ENCODE measurements at places on chromosomes 13 and 19.

- no peak for DNase-seq
Measured at GRCh38 chr13:28568286-28568685, 73.4 kb upstream of the FLT1 start.

DNA sequence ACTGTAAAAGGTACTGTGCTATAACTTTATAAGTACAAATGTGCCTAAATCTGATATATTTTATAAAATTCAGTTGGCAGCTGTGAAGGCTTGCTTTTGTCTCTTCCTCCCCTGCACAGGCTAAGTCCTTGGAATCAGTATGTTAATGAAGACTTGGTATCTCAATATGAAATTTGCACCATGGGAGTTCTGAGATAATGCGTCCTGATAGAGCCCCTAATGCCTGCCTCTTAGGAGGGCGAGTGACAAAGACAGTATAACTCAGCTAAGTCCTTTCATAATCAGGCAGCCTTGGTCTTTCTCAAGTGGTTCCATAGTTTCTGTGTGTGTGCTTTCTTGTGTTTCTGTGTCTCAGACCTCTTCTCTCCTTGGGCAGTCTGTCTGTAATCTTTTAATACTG, 14.7 kb downstream of the LRCH1 start:
- DNase-seq = no peak

GRCh38 chr13:98033277-98034247, 80.1 kb downstream of the IPO5 start:
- no peak for DNase-seq

DNA sequence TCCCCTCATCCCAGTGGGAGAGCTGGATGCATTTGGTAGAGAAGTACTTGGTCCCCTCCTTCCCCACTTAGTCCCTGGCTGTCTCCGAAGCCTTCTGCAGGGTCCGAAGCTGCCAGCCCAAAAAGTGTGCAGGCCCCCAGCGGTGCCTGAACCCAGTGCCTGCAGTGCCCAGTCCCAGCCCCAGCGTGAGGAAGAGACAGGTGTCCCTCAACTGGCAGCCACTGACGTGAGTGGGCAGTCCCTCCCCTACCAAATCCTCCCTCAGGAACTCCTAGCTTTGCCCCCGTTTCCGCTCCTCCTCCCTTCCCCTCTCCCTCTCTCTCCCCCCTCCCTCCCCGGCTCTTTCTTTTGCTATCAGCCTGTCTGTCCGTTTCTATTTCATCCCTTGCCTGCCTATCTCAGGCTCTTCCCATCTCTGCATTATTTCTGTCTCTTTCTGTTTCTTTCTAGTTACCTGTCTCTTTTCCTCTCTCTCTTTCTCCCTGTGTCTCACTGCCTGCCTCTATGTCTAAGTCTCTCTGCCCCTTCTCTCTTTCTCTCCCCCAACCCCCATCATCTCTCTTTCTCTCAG, 1.8 kb upstream of the LTBP4 start:
- no peak for DNase-seq

GRCh38 chr13:49904729-49905456, 31.2 kb downstream of the SPRYD7 start:
- no peak for DNase-seq

DNA sequence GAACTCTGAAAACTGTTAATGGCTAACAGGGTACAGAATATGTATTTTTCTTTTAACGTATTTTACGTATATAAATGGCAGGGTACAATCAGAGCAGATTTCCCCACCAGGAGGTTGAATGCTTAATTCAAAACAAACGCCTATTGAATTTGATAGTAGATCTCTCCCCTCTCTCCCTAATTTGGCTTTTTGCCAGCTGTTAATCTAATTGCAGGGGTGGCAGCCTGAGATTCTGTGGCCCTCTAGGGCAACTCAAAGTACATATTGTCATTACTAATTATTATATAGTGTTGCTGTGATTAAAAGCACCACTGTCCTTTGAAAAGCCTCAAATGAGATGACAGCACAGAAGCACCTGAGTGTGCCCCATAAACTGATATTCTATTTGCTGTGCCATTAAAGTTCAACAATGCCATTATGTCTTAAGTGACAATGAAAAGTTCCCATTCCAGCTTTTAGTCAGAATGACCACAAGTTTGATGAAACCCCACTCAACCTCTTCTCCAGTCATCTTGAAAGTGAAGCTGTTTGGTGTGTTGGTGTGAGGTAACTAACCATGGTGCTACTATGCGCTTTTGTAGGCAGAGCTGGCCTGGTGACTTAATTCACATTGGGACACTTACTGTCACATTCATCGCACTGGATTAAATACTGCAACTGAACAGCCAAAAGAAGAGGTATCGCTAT, 351.4 kb downstream of the KCNRG start:
- no peak for DNase-seq

DNA sequence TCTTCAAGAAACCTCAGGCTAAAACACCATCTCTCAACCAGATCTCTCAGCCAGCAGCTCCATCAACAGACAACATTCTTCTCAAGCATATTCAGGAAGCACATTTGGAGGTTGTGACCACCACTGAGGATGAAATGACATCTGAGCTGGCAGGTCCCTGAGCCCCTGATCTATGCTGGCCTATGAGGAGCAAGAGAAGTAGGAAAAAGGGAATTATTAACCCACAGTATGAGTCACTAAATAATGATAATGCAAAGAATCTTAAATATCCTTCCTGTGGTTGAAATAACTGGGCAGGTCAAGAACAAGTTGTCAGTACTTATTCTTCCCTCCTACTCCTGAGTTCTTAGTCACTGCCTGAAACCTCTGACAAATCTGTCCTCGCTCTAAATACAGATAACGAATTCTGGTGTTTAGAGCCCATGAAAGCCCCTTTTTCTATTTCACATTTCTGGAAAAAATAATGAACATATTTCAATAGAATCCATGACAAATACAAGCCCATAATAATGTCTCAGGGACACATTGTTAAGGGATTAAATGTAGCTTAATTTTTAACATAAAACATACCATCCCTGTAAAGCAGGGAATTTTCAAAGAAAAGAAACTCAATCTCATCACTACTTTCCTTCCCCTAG, 225.8 kb upstream of the IRS2 start:
- no peak for DNase-seq

GRCh38 chr19:3612901-3613741, 6.4 kb upstream of the TBXA2R start:
- no peak for DNase-seq

- no peak for DNase-seq
Measured at GRCh38 chr13:27403727-27404385, 20.6 kb upstream of the GTF3A start.

- DNase-seq = no peak
Measured at GRCh38 chr13:98398581-98398980, 178.3 kb downstream of the STK24 start.

- no peak for DNase-seq
Measured at GRCh38 chr13:28707629-28708427, 10.9 kb downstream of the SLC46A3 start.

- no peak for DNase-seq
Measured at GRCh38 chr19:14093117-14093823, 2.7 kb upstream of the SAMD1 start.

DNA sequence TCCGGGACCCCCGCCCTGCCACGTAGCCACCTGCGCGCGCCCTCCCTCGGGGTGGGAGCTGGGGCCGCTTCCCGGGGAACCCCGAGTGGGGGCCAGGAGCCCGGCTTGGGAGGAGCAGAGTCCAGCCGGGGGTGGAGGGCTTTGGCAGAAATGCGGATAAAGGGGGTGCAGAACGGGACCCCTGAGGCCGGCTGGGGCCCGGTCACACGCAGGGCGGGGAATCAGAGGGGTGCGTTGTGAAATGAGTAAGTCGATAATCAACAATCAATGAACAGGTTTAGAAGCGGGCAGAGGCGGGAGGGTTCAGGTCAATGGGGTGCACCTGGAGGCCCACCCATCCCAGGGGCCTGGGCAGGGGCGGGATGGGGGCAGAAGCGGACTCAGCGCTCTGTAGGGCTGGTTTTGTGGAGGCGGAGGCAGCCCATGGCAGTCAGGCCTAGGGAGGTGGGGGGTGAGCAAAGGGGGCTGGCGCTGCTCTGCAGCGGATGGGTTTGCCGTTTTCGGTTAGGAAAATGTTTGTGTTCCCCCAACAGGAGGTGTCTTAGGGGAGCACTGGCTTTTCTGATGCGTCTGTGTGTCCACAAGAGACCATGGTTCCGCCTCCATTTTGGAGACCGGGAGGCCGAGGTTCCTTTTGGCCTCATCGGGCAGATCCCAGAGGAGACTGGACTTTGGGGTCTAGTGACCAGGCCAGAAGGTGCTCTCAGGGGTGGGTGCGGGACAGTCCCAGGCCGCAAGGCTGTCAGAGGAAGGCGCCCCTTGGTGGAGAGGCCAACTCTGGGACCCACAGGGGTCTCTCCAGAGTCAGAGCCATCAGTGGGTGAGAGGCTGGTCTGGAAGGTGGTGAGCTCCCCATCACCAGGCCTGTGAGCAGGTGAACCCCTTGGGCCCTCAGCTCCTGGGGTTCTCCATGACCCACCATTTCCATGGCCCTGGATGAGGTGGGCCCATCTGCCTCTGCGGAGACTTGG, 683 bp upstream of the DIRAS1 start:
- no peak for DNase-seq

- DNase-seq = no peak
Measured at GRCh38 chr19:38667661-38668171, 20.3 kb downstream of the ACTN4 start.

- no peak for DNase-seq
Measured at GRCh38 chr13:32255724-32256109, 59.4 kb downstream of the ZAR1L start.

GRCh38 chr19:44808463-44809371, at the start of gene BCAM:
BCAM (plus strand) TSS chr19:44809103; CDS start chr19:44809125, 22 bp downstream.
- no peak for DNase-seq

- DNase-seq = no peak
Measured at GRCh38 chr13:99969453-99969918, 2.1 kb downstream of the ZIC5 start.

DNA sequence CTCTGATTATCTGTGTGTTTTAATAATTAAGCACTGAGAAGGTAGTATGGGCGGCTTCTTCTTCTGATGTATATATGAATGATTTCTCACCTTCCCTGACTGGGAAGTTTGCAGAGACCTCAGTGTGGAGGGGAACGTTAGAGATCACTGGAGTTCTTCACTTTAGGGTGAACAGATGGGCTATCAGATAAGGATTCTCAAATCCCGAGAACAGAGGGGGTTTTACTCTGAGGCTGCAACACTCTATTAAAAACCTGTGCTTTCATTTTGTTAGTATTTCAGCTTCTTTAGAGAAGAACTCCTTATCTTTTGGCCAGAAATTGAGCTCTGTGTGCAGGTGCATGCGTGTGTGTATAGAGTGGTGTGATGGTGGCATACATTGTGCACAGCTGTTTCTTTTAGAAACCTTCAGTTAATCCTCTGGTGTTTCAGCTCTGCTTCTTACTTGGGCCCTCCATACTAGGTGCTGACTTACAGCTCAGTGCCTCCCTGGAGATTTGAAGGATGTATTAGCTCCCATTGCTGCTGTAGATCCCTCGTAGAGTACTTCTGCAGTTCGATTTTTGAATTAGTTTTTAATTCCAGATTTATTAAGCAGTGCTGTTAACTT, 45.3 kb upstream of the PCDH9 start:
- DNase-seq = no peak

- DNase-seq = no peak
Measured at GRCh38 chr13:43567608-43568007, 219.2 kb downstream of the ENOX1 start.

DNA sequence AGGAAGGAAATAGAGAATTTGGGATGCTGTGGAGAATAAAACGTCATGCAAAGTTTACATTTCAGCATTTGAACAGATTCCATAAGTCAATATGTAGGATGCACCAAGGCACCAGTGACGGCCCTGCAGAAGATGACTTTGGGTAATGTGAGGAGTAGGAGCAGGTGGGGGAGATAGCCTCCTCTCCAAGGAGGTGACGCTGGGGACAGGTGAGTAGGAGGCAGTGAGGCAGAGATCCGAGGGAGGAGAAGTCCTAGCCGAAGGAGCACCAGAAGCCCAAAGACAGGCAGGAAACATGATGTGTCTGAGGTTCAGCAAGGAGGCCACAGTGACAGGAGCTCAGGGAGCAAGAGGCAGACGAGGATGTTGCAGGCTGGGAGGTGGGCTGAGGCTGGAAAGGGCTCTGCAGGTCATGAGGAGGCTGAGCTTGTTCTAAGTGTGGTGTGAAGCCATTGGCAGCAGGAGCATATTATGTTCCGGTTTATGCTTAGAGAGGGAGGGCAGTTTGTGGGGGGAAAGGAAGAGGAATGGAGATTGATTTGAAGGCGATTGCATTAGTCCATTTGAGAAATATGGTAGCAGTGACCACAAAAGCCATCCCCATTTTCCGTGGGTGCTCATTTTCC, 55.7 kb upstream of the C1QTNF9 start:
- DNase-seq = no peak
